ENCODE measurements at places on chromosomes 4 and X.

DNA sequence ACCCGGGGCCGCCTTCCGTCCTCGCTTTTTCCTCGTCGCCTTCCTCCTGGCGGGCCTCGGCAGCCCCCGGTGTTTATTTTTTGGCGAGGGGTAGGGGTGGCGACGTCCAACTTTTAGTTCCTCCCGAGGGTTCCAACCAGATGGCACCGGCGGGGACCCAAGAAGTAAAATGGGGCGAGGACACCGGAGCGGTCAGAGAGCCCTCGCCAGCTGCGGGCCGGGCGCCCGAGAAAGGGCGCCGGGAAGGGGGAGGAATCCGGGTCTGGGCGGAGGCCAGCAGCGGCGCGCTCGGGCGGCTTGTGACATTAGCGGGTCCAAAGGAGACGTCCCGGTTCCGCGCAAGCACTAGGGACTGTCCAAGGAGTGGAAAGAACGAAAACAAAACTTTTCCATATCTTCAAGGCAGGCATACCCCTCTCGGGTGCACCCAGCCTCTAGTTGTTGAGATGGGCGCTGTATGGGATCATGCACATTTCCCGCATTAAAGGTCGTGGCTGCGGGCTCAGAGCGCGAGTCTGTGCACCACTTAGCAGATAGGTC is 691 bp upstream of the USP46 start:
- DNase-seq = peak; percentile 30

DNA sequence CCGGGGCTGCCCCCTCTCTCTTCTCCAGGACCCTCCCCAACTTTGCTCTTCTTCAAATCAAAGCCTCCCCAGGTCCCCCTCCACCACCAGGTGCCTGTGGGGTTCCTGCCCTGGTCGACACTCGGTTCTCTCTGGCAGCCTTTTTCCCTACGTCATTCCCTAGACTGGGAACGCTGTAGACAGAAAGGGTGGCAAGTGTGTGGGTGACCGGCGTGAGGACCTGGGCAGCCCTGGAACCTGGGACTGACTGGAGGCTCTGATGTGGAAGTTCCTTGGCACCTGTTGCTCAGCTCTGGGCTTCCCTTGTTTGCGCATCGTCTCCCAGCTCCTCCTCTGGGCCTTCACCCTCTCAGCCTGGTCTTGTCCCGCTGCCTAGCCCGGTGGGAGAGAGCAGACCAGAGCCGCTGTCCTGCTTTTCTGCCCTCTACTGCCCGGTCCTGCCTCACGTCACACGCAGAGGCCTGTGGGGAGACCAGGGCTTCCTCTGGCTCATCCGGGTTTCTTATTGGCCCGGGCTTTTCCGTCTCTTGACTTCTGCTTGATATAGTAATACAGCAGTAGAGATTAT is 1.3 kb downstream of the TACC3 start:
- DNase-seq = no peak

DNA sequence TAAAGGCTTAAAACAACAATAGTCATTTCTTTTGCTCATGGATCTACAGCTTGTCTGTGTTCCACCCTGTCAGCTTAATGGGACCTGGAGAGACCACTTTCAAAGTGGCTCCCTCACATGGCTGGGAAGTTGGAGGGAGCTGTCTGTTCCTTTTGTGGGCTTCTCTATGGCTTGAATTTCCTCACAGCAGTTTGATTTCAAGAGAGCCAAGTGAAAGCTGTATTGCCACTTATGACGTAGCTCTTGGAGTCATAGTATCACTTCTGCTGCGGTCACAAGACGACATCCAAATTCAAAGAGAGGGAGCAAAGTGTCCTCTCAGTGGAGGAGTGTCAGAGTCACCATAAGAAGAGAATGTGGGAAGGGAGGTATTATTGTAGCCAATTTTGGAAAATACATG is 22.7 kb upstream of the ACSL1 start:
- DNase-seq = no peak

DNA sequence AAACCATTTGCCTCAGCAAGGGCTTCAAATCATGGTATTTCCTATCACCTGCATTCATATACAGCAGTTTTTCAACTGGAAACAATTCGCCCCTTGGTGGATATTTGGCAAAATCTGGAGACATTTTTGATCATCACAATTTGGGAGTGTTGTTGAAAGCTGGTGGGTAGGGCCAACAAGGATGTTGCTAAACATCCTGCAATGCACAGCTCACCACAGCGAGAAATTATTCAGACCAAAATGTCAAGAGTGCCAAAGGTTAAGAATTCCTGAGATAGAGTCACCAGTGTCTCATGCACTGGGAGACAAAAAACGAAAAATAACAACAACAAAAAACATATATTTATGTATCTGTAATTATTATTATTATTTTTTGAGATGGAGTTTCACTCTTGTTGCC is 435.2 kb upstream of the CTSO start:
- DNase-seq = no peak

GRCh38 chr4:998096-998691 is 5.0 kb upstream of the SLC26A1 start:
- no peak for DNase-seq

DNA sequence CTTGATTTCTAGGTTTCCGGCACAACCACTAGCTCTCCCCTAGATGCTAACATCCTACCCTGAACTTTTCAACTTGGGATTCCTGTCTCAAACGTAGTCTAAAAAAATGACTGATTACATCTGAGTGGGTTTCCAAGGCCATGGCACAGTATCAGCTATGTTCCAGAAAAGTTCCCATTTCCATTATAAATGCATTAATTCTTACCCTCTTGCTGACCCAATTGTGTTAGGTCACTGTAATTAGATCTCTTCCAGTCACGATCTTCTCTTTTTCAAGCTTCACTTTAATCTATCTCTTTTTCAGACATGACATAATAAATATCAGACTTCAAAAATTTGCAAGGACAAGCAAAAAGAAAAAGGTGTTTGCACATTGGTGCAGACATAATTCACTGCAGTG is 50.6 kb upstream of the PDE5A start:
- no peak for DNase-seq

GRCh38 chr4:145679520-145679919 is 426 bp upstream of the C4orf51 start:
- peak; percentile 89 for DNase-seq

DNA sequence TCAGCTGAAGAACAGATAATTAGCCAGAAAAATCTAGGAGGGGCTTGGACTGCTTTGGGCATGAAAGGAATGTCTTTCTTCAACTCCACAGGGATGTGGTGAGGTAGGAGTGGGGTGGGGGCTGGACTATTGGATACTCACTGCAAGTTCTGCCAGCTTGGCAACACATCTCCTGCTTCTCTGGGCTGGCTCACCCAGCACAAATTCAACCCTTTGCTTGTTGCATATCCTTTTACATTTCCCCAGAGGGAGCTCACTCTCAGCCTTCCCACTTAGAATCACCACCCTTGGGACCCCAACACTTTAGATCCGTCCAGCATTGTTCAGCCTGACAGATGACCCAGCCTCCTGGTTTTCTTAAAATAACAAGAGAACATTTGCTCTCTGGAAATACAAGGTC is 120.6 kb downstream of the KDR start:
- DNase-seq = no peak

GRCh38 chrX:19747652-19748610 is 139.5 kb downstream of the SH3KBP1 start:
- DNase-seq = no peak

- DNase-seq = no peak
These were observed 26.3 kb downstream of the EFHC2 start for GRCh38 chrX:44317181-44317580.

GRCh38 chrX:132837967-132838366 is 120.5 kb downstream of the HS6ST2 start:
- DNase-seq = no peak

GRCh38 chrX:22177950-22178515 is 94.7 kb upstream of the CBLL2 start:
- DNase-seq = no peak

GRCh38 chr4:136731025-136731424 is 801.3 kb downstream of the PCDH18 start:
- no peak for DNase-seq

DNA sequence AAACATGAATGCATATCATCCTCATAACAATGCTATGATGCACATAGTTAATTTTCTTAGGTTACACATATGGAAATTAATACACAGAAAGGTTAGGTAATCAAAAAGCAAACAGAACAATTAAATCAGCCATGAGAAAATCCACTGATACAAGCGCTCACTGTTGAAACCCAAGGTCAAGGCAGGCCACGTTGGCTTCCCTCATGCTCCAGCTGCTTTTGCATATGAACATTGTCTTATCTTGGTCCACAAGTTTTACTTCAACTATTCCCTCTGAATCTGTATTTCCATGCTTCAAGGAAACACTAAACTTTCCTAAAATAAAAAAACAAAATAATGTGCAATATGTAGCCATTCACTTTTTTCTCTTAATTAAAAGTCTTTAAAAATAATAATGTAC is 34.5 kb upstream of the PLA2G12A start:
- DNase-seq = no peak

DNA sequence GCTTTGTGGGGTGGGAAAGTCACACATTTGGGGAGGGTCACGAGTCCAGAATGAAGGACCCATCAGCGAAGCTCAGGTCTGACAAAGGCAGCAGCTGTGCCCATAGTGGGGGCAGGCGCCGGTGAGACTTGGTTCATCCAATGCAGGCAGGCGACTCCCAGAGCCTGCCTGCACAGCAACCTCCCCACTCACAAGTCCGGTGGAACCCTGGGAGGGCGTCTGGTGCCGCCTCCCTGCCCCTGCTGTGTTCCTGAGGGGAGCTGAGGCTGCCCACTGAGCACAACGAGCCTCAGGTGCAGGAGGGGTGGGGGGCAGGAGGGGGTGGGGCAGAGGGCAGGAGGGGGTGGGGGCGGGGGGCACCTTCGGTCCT is 13.7 kb downstream of the LRPAP1 start:
- DNase-seq = no peak

GRCh38 chr4:5416637-5417036 is 291.7 kb downstream of the EVC2 start:
- DNase-seq = no peak

DNA sequence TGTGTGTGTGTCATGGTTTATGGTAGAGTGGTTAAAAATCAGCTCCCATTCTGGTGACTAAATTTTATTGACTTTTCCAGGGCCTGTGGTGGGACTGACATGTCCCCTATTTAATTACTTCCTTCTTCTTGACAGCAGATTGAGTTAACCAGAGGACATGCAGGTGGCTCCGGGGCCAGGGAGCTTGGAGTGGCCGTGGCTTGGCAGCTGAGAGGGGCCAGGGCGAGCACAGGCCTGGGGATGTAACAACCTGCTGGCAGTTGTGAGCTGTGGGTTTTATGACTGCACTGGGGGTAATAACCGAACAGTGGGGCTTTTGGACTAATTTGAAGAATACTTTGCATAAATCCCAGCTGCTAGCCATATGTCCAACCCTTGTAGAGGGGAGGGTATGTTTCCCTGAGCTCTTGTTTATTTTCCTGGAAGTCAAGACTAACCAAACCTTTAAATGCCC is 186.0 kb downstream of the MID1IP1 start:
- DNase-seq = no peak

GRCh38 chrX:112056886-112057285 is 25.7 kb downstream of the TRPC5 start:
- DNase-seq = no peak

- DNase-seq = no peak
These were observed 420 bp downstream of the CC2D2A start for GRCh38 chr4:15470128-15470475.

All from NCI-H345 (cell line).